NCI-H345 (cell line): ENCODE measurements at places on chromosomes 4 and X.
A peak's percentile ranks its signal among the peaks of the same experiment; 100 is the strongest.

- no peak for DNase-seq
These were observed 1033.1 kb downstream of the RAPGEF2 start for GRCh38 chr4:160136021-160136420.

- no peak for DNase-seq
These were observed 20.3 kb upstream of the FAM9C start for GRCh38 chrX:13064599-13065143.

- DNase-seq: no peak
These were observed 65.3 kb downstream of the NHS start for GRCh38 chrX:17440258-17440657.

GRCh38 chr4:52843958-52844357, 18.2 kb upstream of the RASL11B start:
- no peak for DNase-seq

DNA sequence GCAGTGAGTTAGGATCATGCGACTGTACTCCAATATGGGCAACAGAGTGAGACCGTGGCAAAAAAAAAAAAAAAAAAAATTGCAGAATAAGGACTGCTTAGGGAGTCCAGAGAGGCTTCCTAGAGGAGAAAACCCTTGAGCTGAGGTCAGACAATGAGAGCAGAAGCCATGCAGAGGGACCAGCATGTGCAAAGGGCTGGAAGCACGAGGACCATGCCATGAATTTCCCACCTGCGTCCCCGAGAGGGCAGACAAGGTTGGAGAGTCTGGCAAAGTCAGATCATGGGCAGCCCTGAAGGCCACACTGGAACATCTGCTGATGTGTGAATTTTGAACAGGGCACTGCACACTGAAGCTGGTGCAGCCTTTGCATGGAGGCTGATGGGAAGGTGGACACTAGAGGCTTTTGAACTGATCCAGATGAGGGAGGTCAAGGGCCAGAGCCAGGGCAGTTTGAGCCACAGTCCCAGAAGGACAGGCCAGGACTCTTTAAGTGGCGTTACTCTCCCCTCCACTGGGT, 6.5 kb upstream of the JAKMIP1 start:
- DNase-seq: no peak

DNA sequence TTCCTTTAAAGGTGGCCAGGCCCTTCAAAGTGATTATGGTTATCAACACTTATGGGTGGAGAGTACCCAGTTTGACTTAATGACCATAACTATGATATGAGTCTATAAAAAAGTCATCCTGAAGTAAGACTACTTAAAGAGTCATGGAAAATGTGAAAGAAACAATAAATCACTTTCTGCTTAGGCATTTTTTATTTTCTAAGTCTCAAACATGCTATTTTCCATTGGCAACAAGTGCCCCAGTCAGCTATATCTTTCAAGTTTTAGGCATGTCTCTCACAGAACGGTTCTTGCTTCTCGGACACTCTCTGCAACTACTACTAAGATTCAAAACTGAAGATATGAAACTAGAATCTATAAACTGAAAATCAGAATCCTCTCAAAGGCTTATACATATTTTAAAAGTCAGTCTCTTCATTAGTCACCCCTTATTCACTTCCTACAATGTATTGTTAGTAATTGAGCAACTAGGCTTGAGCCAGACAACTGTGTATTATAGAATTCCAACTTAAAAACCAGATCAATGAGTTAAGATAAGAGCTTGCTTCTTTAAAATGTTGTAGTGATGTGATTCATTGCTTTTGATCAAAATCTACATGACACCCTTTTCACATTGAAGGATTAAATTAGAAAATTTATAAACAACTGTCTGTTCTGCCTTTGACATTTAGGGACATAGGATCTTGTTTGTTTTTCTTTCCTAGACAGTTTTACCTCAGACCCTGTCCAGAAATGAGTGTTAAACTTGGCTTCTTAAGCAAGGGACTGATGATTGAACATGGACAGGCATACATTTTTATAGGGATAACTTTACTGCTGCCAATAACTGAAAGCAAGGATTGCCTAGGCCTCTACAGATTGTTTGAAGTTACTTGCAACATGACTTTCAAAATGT, 2.9 kb downstream of the ANTXR2 start:
- DNase-seq: no peak

GRCh38 chr4:15702941-15703403, at the start of gene BST1:
Gene BST1, plus strand, starts transcription at chr4:15703065. Its CDS starts 80 bp downstream, at chr4:15703145.
- DNase-seq: no peak

DNA sequence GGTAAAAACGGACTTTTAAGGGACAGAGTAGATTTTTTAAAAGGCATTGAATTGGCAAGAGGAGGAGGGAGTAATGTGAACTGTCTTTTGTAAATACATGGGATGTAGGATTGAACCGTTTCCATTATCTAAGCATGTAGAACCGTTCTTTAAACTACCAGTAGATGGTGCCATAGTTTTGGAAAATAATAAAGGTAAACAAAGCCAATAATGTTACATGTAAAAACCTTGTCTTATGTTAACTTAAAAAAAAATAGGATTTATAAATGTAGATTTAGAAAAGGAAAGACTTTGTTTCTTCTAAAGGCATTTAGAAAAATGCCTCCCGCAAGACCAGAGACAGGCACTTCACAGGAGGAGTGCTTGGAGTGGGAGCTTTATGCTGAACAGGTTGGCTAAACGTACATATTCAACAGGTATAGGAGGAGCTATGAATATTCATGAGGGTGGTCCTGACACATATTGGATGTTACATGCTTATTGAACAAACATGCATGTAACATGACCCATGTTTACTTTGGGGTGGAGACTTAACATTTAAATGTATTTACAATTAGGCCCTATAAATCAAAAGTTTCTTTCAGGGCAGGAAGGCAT, 45.5 kb upstream of the FAM241A start:
- DNase-seq: peak; percentile 39

DNA sequence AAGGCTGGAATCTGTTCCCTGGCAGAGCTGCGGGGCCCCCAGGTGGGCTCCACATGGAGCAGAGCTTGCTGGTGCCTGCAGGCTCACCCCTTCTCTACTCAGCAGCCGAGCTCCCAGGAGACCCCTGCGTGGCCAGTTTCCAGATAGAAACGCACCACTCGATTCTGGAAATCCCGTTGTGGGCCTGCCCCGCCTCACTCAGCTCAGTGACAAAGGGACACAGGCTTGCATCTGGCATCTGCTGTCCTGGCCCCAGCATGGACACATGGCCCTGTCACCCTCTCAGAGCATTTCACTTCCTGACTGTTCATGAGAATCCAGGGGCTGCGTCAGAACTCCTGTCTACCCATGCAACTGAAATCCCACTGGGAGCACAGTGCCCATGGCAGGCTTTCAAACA, 20.5 kb upstream of the C4orf50 start:
- no peak for DNase-seq

GRCh38 chr4:131054489-131055019, 1958.6 kb downstream of the C4orf33 start:
- no peak for DNase-seq

GRCh38 chr4:83124111-83124780, 9.7 kb upstream of the PLAC8 start:
- no peak for DNase-seq

DNA sequence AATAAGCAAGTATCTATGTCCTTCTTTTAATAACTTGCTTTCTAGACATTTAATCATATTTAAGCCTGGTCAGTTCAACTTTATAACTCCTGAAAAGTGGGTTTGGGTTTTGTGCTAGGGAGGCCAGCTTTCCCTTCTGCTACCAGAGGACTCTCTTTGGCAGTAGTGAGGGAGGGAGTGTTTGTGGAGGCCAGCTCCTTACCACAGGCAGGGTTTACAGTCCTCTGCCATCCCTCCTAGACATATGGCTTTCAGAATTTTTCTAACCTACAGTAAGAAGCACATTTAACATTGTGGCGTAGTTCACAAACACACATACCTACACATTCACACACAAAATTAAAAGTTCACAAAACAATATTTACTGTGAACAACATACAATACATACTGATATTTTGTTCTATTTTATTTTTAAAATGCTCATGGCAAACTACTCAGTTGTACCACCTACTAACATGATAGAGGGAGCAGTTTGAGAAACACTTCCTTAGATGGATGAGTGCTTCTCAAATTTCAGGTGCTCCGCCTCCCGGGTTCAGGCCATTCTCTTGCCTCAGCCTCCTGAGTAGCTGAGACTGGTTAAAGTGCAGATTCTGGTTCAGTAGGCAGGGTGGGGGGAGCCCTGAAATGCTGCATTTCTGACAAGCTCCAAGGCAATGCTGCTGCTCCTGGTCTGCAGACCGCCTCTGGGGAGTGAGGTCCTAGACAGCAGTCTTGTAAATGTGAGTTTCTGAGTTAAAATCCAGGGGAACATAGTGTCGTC, 86.7 kb downstream of the PTTG2 start:
- no peak for DNase-seq

DNA sequence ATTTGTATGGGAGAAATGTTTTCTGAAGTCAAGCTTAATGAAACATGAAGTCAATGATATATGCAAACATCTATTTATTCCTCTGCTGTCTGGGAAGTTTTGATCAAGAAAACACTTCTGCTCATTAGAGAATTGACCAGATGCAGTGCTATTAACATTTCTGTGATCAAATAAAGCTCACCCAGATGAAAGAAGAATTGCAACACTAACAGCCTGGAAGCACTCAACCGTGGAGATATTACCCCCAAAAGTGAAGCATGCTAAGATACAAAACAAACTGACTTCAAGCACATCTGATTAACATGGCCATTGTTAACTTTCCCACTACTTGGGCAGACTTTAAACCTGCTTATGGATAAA, 73.7 kb upstream of the GUCY1A1 start:
- DNase-seq: no peak

DNA sequence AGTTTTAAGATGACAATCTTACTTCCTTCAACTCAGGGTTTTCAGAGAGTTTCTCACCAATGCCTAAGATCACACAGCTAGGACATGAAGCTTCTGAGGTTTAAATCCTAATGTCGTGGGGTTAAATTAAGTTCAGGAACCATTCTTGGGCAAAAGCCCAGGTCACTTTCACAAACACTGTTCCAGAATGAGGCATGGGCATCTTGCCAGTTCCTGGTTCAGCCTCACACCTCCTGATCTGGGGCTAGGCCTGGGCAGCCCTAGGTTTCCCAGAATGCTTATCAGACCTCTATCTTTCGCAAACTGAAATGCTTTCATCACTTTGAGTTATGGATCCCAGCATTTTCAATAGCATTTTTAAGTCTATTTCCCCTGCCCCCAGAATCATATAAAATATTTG, 224.8 kb upstream of the EDA2R start:
- DNase-seq: no peak

DNA sequence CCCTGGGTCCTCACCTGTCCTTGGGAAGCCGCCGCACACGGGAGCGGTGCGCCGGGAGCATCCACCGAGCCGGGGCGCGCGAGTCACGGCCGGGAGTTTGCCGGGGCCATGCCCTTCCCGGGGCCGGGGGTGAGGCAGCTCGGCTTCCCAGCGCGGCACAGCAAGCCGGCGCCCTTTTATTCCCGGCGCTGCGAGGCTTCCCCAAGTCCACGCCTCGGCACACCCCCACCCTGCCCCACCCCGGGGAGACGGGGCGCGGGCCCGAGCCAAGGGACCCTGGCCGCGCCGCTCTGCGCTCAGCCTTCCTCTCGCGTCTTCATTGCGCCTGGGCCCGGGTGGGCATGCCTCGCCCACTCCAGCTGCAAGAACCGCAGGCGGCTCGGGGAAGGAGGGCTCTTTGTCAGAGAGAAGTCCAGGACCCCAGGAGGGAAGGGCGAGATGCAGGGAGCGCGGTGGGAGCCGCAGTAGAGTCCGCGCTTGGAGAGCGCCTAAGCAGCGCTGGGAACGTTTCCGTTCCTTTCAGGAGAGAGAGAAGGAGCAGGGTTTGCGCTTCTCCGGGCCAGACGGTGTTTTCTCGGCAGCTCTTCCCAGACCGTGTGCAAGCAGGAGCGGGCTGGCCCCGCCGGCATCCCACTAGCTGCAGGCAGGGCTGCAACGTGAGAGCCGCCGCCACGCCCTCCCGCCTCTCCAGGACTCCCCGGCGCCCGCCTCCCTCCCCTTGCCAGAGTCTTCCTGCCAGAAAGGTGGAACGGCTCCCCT, at the start of gene MXRA5:
MXRA5 (minus strand) TSS at position 152 of the 759 bp plus-strand sequence. CDS start 2,819 bp downstream, outside the sequence.
- DNase-seq: peak; percentile 33

- no peak for DNase-seq
These were observed at the start of gene TCEAL5 for GRCh38 chrX:103276581-103277002. Gene TCEAL5, minus strand, starts transcription at chrX:103276750. Its CDS starts 2,187 bp downstream, at chrX:103274563.

DNA sequence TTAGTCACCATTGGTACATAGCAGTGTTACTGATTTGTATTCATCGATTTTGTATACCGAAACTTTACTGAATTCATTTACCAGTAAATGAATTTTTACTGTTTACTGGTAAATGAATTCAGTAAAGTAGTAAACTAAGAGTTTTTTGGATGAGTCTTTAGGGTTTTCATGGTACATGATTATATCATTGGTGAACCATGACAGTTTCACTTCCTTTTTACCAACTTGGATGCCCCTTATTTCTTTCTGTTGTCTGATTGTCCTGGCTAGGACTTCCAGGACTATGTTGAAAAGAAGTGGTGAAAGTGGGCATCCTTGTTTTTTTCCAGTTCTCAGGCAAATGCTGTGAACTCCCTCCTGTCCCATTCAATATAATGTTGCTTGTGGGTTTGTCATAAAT, 494.9 kb downstream of the GALNTL6 start:
- no peak for DNase-seq

DNA sequence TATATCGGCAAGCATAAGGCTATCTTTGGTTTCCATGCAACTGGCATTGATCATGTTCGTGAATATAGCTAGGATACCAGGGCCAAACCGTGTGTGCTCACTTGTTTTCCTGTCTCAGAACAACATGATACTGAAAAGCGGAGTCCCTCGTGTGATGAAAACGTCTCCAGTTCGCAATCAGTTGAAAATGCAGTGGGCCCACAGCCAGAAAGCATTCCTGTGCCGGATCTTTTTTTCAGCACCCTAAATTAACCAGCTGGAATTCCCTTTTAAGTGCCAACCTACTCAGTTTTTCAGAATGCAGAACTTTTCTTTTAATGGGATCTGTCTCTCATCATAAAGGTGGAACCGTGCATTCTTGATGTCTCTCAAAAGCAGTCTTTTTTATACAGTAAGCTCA, 130.8 kb upstream of the FRG1 start:
- no peak for DNase-seq

GRCh38 chr4:159227984-159228383, 125.1 kb downstream of the RAPGEF2 start:
- DNase-seq: peak; percentile 28

GRCh38 chr4:146932116-146932515, 13.5 kb downstream of the TTC29 start:
- no peak for DNase-seq

GRCh38 chr4:61714387-61714911, 514.3 kb downstream of the ADGRL3 start:
- no peak for DNase-seq

DNA sequence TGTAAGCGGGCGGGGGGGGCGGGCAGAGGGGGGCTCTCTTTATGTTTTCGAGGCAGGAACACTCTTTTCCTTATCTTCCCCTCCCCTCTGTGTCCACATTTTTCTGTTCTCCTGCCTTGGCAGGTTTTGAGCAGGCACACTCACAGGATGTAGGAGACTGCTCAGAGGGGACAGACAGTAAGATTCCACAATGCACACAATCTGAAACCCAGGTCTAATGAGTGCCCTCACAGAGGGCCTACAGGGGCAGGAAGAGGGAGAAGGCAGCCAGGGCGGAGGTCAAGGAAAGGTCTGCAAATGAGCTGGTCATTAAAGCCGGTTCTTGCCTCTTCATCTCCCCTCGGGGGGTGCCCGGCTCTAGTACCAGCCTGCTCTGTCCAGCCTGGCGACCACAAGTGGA, 106.1 kb upstream of the ATP6AP2 start:
- no peak for DNase-seq
